Stimulated activated CD4-positive, alpha-beta T cell treated with anti-CD3 and anti-CD28 coated beads, Interleukin-1b, Interleukin-23, amount 100 ng/mL, for 48 hours (primary cell): ENCODE measurements at places on chromosomes 3 and 15.

GRCh38 chr3:22565393-22565792 lies 637.7 kb upstream of the UBE2E2 start:
- no peak for DNase-seq

DNA sequence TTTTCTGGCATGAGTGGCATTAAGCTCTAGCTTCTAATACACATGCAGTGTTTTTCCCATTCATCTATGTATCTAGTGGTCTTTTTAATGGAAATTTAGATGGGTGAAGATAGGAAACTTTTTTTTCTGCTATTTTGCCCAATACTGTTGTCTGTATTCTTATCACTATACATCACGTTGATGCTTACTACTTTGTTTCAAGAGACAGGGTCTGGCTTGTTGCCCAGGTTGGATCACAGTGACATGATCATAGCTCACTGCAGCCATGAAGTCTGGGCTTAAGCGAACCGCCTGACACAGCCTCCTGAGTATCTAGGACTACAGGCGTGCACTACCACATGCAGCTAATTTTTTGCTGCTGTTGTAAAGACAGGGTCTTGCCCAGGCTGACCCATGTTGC lies 84.6 kb downstream of the PEAK1 start:
- no peak for DNase-seq

DNA sequence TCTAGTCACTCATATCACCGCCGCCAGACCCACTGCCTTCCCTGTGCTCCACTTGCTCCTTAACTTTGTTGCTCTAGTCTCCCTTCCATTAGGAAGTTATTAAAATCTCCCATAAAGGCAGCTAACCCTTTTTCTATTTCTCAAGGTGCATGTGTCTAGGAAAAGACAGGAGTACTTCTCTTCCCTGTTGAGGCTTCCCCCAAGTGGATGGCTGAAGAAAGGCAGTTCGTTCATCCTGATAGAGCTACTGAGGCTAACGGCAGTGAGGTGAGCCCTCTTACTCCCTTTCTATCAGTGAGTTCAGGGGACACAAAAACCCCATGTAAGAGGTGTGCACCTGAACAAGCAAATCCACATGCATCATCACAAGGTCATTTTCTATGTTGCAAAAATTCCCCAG lies 397.8 kb downstream of the IGSF11 start:
- DNase-seq, result no peak

DNA sequence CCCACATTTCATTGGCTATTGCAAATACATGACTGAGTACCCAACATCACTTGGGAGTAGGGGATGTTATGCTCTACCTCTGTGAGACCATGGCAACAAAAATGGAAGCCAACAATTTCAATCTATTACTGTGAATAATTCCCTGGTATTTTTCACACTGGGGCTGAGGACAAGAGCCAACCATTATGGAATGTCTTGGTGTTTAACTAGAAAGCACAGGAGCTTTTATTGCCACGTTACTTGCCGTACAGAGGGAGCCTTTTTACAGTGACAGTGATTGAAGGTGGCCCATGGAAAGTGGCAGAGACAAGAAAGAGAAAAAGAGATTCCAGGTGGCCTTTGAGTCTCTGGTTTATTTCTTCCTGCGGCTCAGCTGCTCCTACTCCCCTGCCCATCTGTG lies 105.7 kb upstream of the TBC1D5 start:
- DNase-seq, result no peak

GRCh38 chr3:50154476-50154839 lies 666 bp upstream of the SEMA3F start:
- no peak for DNase-seq

GRCh38 chr3:170137986-170138385 lies 43.5 kb downstream of the PHC3 start:
- no peak for DNase-seq

DNA sequence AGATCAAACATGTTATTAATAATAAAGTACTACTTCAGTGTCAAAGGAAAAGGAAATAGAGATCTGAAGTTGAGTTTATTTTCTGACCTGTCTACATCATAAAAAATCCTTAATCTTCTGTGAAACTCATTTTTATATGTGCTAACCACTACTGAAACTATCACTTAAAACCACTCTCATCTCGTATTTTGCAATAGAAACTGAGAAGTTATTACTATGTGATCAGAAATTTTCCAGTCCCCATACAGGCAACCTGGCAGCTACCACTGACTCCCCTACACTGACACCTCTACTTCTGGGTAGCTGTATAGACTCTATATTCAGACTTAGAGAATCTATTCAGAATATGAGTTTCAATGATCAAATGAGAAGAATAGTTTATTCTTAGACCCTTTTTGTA lies 8.3 kb downstream of the HDGFL3 start:
- DNase-seq, result peak; percentile 28

- no peak for DNase-seq
Measured at GRCh38 chr3:49534581-49535441, 19.5 kb upstream of the BSN start.

- no peak for DNase-seq
Measured at GRCh38 chr3:66133050-66133757, 87.6 kb upstream of the SLC25A26 start.

- DNase-seq, result no peak
Measured at GRCh38 chr3:185332026-185332735, 30.8 kb upstream of the MAP3K13 start.

- no peak for DNase-seq
Measured at GRCh38 chr3:127497676-127498075, 92.9 kb downstream of the TPRA1 start.

DNA sequence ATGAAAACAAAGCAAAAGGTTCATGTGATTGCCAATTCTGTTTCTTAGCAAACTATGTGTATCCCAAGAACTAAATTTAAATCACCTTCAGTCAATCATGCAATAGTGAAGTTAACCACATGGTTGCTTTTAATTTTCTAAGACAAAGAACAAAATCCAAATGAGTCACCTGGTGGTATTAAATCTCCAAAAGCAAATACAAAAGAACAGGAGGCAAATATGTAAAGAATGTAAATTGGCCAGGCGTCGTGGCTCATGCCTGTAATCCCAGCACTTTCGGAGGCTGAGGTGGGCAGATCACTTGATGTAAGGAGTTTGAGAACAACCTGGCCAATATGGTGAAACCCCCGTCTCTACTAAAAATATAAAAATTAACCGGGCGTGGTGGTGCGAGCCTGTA lies 54.2 kb upstream of the PIK3R4 start:
- no peak for DNase-seq

DNA sequence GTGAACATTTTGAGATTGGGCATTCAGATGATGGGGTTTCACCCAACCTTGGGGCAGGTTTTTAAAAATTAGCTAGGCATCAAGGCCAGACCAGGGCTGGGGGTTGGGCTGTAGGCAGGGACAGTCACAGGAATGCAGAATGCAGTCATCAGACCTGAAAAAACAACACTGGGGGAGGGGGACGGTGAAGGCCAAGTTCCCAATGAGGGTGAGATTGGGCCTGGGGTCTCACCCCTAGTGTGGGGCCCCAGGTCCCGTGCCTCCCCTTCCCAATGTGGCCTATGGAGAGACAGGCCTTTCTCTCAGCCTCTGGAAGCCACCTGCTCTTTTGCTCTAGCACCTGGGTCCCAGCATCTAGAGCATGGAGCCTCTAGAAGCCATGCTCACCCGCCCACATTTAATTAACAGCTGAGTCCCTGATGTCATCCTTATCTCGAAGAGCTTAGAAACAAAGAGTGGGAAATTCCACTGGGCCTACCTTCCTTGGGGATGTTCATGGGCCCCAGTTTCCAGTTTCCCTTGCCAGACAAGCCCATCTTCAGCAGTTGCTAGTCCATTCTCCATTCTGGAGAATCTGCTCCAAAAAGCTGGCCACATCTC lies 6.1 kb downstream of the RHO start:
- DNase-seq, result no peak

DNA sequence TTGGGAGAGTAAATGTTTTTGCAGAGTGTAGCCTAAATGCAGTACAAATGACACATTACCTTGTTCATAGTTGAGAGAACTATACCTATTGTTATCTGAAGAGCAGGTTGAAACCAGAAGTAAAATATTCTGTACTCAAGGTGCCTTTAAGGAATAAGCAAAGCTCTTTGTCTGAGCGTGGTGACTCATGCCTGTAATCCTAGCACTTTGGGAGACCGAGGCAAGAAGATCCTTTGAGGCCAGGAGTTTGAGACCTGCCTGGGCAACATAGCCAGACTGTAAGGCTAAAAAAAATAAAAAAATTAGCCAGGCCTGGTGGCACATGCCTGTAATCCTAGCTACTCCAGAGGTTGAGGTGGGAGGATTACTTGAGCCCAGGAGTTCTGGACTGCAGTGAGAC lies 2.2 kb upstream of the RNF13 start:
- no peak for DNase-seq

DNA sequence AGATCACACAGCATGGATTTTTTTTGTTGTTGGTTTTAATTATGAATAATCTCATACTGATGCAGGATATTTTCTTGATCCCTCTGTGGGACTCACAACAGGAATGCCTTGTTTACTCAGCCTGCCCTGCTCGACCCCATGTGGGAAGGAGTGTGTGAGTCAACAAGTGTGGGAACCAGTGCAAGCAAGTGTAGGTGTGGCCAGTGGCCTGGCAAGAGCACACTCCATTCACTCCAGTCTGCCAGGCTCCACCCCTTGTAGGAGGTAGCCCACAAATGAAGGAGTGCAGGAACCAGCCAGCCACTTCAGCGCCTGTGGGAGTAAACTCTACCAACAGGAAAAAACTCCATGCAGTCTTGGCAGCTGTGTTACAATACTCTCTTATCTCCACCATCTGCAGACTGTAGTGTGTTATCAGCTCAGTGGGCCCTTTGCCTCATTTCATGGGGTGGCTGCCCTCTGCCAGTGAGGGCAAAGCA lies 393.6 kb downstream of the OTOL1 start:
- DNase-seq, result no peak

DNA sequence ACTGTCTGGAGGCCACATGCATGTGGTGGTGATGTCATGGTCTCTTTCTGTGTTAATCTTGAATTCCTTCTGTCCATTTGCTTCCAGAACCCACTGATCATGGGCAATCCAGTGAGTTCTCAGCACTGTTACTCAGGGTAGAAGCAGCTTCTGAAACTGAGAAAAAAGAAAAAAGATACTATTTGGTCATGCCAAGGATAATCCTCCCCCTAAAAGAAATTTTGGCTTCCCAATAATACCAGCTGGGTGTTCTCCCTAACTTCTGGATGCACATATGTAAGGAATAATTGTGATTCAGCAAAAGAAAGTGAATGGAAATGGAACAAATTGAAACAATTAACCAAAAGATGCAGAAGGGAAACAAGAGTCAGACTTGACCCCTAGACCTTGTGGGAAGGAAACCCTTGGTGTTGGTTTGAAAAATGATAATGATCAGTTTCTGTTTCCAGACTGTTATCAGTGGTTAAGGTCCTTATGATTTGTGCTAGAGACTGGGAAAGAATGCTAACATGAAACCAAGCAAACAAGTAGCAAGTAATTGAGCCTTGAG lies 92.3 kb downstream of the RBMS3 start:
- DNase-seq, result no peak

DNA sequence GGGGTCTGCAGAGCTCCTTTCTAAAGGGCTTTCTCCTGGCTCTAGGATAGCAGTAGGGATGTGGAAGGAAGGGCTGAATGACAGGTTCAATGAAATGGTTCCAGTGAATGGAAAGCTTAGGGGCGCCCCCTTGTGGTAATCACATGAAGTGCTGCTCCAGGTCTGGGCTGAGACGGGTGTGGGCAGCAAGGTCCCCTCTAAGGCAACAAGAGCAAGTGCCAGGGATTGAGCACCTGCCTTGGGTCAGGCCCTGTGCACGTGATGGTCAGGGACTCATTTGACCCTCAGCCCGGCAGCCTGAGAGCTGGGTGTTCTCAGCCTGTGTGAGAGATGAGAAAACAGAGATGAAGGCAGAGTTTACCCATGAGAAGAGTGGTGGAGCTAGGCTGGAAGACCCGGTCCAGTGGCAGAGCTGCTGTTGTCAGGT lies 12.1 kb upstream of the CX3CR1 start:
- peak; percentile 76 for DNase-seq

- DNase-seq, result no peak
Measured at GRCh38 chr3:165502707-165503106, 306.5 kb upstream of the SLITRK3 start.

- no peak for DNase-seq
Measured at GRCh38 chr3:169992781-169993180, 26.2 kb downstream of the SEC62 start.
